GM19239 (cell line): ENCODE measurements at places on chromosomes 3 and 15.

DNA sequence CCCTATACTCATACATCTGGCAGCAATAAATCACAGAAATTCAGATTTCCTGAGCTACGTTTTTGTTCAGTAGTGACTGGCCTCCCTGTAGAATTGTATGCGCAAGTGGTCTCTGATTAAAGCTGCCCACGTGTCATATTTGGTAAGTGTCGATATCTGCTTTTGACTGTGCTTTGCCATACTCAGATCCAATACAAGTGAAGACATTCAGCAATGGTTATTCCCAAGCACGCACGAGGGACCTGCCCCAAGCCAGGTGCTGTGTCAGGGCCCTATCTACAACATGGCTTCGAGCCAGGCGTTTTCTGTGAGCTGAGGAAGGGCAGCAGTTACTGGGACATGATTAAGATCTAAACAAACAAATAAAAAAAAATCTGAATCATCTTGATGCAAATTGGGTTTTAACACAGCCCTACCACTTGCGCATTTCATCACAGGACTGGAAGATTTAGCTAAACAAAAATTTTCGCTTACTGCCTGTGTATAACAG lies 47.2 kb upstream of the ICE2 start:
- DNase-seq, result no peak

GRCh38 chr15:89627256-89627970 lies 27.9 kb downstream of the KIF7 start:
- no peak for DNase-seq

- no peak for DNase-seq
These were observed 59.7 kb downstream of the STARD5 start for GRCh38 chr15:81264072-81264857.

GRCh38 chr3:147113293-147114044 lies 292.9 kb downstream of the ZIC4 start:
- no peak for DNase-seq
